ENCODE measurements at places on chromosomes 16 and 17.
A peak's percentile ranks its signal among the peaks of the same experiment; 100 is the strongest.

DNA sequence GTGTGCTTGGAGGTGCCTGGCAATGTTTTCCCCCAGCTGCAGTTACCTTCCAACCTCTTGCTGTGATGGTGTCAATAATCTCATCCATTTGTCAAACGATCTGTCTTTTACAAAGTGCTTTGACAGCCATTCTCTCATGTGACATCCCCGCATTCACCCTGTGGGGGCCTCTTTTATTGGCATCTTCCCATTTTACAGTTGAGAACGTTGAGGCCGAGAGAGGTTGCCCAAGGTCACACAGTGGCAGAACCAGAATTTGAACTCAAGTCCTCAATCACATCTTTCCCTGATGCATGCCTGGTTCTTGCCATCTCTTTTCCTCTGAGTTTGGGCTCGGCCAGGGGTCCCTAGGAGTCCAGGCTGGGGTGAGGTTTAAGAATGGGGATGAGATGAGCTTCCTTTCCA, 1.5 kb downstream of the TAOK2 start:
- no peak for DNase-seq

DNA sequence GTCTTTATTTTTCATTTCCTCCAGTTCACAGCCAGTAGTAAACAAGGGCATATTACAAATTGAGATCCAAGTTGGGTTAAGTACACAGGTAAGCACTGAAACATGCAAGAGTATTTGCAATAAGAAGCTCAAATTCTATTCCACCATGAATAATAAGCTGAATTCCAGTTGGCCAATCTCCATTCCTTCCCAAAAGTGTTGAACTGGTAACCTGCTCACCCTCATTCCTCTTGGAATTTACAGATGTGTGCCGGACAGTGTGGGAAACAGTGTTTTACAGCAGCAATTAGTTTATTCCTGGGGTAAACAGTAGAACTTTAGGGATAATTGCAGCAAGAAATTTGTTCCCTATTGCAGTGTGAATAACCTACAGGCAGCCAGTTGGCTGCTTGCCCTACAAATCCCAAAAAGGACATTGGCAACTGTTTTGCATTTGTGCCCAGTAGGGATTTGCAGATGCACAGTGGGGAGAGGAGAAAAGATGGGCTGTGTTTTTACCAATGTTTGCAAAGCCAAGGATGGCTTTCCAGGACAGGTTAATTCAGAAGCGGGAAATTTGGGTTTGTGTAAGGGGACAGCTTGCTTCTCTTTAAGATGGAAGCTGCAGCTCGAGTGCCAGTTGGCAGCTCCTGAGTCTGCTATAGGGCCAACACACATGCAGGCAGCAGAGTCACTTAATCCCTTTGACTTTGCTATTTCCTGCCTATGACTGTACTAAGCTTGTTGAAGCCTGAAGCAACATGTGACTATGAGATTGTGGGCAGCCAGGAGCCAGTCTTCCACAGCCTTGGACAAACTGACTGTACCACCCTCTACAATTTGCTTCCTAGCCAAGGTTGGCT, 318.9 kb downstream of the MAP2K6 start:
- DNase-seq, result peak; percentile 95

DNA sequence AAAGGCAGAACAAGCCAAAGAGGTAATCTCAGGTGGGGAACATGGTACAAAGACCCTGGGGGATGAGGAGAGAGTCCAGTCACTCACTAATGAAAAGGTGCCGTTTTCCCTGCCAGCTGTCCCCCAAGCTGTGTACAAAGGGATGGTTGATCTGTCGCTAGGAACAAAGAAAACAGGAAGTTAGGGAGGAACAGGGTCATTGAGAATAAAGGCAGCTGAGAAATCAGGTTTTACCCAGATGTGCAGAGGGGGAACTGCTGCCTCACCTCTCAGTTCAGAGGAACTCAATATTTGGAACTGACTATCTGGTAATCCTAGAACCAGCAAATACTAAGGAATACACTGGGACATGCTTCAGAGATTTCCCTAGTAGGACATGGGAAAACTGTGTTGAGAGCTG, 1.5 kb downstream of the RSKR start:
- no peak for DNase-seq

GRCh38 chr17:47276444-47276843, 22.8 kb downstream of the ITGB3 start:
- no peak for DNase-seq

GRCh38 chr16:27113341-27113841, 46.7 kb downstream of the C16orf82 start:
- DNase-seq, result no peak

DNA sequence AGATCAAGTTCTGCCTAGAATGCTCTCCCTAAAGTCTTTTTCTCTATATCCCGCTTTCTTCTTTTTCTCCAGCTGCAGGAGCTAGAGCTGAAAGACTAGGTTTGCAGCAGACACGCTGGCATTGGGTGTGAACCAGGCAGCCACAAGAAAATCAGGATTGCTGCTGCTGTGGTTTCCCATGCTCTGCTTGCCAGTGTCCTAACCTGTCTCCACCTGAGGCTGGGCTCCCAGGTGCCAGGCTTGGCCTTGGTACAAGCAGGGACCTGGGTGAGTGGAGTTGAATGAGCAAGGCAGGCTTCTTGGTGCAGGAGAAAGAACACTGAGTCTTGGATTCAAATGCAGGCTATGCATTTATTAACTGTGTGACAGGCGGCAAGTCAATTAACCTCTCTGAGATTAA, 440.3 kb upstream of the MAF start:
- no peak for DNase-seq

GRCh38 chr16:5776876-5777275, 679.3 kb upstream of the EEF2KMT start:
- peak; percentile 15 for DNase-seq

DNA sequence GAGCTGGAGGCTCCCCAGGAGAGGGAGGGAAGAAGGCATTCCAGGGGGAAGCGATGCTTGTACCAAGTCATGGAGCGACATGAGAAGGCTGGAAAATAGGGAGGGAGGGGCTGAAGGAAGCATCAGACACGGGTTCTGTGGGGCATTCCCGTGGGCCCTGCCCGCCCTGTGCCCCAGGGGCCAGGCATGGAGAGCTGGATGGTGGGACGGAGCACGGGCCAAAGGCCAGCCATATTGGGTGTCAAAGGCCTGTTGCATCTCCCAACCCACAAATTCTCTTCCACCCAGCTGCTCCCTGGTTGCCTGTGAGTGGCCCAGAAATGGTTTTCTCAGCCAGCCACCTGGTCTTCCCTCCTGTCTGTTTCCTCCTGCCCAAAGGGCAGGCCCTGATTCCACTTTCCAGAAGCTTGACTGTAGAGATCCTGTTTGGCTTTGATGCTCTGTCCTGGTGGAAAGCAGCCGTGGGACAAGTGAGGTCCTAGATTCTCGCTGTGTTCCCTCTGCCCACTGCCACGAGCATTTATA, 3.2 kb downstream of the CDR2L start:
- DNase-seq, result no peak

- DNase-seq, result no peak
Observed at GRCh38 chr16:29810699-29811169, 1.3 kb upstream of the PRRT2 start.

- DNase-seq, result no peak
Observed at GRCh38 chr16:27230562-27231001, 27.3 kb downstream of the KDM8 start.

GRCh38 chr17:4785311-4786105, 656 bp downstream of the VMO1 start:
- DNase-seq, result no peak

- no peak for DNase-seq
Observed at GRCh38 chr17:16259926-16260325, 42.9 kb downstream of the PIGL start.

GRCh38 chr17:67779098-67779672, 46.1 kb upstream of the BPTF start:
- DNase-seq, result peak; percentile 29

DNA sequence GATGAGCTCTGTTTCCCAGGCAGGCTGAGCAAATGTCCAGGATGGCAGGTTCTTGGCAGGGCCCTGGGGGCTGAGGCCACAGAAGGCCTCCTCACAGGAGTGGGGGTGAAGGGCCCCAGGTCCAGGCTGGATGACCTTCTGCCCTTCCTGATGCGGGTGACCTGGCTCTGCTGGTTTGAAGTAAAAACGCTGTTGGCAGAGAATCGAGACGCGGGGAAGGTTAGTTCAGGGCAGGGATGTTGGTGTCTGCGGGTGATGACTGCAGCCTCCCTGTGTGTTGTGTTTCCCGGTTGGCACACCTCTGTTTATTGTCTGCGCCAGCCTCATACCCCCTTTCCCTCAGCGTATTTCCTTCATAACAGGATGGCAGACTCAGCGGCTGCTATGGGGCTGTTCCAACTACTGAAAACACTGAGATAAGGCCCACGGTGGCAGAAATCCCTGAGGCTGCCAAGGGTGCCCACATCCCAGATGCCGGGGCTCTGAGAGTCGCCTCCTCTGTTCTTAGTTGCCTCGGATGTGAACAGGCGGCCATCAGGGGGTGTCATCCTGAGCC, 104.6 kb downstream of the METRNL start:
- no peak for DNase-seq

DNA sequence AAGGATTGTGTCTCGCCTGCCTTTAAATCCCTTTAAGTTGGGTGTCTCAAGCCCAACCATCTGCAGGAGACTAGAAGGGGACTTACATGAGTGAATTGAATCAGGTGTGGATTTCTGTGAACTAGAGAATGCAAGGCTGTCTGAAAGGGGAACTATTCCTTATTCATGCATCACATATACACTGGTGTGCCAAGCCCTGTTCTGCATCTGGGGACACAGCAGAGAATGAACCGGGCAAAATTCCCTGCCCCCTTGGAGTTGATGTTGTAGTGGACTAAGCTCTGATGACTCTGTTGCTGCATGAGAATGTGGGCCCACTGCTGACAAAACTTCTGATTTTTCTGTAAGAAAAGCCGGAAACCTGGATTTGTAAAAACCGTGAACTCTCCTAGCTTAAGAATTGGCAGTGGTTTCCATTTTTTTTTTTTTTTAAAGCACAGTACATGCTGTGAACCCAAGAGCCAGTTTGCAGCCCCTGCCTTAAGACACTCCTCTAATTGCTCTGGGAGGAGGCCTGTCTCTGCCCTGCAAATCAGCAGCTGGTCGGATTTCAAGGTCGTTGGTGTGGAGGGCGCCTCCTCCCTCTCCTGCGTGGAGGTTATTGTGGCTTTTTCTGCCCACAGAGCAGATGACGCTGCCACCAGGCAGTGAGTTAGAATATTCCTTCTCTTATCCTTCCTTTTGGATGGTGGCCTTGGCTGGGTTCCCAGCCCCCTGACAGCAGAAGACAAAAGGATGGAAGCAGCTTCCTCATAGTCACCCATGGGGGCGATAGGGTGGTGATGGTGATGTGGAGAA, 131.0 kb downstream of the PRKCB start:
- no peak for DNase-seq

DNA sequence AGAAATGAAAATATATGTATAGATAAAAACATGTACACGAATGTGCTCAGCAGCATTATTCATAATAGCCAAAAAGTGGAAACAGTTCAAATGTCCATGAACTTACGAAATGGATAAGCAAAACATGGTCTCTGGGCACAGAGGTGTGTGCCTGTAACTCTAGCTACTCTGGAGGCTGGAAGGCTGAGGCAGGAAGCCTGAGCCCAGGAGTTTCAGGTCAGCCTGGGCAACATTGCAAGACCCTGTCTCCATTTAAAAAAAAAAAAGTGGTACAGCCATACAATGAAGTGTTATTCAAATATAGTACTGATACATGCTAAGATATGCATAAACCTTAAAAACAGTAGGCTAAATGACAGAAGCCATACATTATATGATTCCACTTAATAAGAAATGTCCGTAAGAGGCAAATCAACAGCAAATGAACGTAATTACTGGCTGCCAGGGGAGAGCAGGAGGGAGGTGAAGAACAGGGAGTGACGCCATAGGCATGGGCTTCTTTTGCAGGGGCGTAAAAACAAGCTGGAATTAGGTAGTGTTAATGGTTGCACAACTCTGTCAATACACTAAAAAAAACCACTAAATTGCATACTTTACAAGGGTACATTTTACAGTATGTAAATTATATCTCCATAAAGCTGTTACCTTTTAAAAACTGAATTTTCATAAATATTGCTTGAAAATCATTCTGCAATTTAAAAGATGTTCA, 87.2 kb upstream of the PLEKHM1 start:
- peak; percentile 0 for DNase-seq

GRCh38 chr16:29687755-29688154, 8.8 kb downstream of the QPRT start:
- no peak for DNase-seq

DNA sequence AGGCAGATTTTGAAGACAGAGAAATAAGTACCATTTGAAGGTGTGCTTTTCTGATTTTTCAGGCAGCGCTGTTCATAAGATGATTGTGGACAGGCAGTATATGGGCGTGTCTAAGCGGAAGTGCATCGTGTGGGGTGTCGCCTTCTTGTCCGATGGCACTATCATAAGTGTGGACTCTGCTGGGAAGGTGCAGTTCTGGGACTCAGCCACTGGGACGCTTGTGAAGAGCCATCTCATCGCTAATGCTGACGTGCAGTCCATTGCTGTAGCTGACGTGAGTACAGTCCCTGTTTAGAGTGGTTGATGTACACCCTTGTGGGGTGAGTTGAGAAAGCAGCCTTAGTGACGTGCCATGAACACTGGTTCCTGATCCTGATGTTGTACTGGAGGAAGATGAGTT, 10.7 kb downstream of the UTP4 start:
- peak; percentile 78 for DNase-seq

DNA sequence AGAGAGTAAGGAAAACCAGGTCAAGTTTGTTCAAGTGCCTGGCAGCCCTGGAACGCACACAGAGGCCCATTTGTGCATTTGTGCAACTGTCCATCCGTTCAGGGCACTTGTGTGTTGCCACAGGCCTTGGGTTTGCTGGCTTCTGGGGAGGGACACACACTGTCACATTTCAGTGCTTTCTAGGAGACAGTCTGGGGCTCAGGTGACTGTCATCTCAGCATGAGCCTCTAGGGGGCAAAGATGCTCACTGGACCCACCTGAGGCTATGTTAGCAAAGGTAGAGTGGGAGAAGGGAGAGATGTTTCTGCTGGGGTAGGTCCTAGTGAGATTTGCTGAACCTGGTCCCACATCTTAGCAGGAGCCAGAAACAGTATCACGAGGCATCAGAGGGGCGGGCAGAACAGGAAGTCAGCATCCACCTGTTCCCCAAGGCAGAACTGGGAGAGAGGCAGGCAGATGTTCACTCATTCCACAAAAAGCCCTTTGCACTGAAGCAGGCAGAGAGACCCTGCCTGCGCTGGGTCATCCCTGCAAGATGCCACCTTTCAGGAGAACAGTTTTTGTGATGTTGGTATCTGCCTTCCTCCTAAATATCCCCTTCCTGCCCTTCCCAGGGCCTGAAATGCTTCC, 48.5 kb downstream of the RAI1 start:
- DNase-seq, result peak; percentile 59
